Chondrocyte (in vitro differentiated cells): ENCODE measurements at places on chromosomes 4 and X. TPM values are rescaled to one million over a fixed set of nuclear protein-coding genes. Genes with fewer than 3 reads are reported as not detected.

GRCh38 chrX:134074151-134074550 lies 88.8 kb upstream of the GPC3 start:
- no peak for DNase-seq

- no peak for DNase-seq
Observed at GRCh38 chr4:20271950-20272349, 20.2 kb downstream of the SLIT2 start.

DNA sequence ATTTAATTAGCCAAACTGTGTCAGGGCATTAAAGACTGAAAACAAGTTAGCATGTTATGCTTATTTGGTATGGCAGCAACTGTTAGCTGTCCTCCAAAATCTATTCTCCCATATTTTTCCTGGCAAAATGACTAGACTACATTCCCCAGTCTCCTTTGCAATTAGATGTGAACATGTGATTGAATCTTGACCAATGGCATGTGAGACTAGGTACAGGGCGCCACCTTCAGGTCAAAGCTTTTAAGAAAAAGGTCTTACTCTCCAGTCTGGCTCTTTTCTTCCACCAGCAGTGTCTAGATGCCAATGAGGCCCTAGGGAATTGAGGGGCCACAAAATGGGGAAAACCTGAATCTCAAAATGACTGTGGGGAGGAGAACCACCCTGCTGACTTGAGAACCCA lies 408.2 kb downstream of the SMARCA1 start:
- DNase-seq: no peak

- DNase-seq: no peak
Observed at GRCh38 chr4:1105662-1106061, 7.7 kb downstream of the RNF212 start.

GRCh38 chr4:151808542-151808941 lies 47.7 kb upstream of the GATB start:
- DNase-seq: no peak

The SPATA18 gene
- 17.9 to 18.7 TPM (median 18.6 TPM) in 3 replicates for total RNA-seq

The HMGN5 gene
- total RNA-seq: 1.1 to 6.5 TPM (median 1.7 TPM) in 3 replicates

The GPR173 gene
- 7.9 to 18.2 TPM (median 8.5 TPM) in 3 replicates for total RNA-seq

The RNF150 gene
- total RNA-seq: 12.8 to 28.7 TPM (median 14.8 TPM) in 3 replicates
